Lower leg skin (tissue), 4 donors: ENCODE measurements at places on chromosomes 2 and 18. TPM values are rescaled to one million over a fixed set of nuclear protein-coding genes. Genes with fewer than 3 reads are reported as not detected.
A peak's percentile ranks its signal among the peaks of the same experiment; 100 is the strongest.

DNA sequence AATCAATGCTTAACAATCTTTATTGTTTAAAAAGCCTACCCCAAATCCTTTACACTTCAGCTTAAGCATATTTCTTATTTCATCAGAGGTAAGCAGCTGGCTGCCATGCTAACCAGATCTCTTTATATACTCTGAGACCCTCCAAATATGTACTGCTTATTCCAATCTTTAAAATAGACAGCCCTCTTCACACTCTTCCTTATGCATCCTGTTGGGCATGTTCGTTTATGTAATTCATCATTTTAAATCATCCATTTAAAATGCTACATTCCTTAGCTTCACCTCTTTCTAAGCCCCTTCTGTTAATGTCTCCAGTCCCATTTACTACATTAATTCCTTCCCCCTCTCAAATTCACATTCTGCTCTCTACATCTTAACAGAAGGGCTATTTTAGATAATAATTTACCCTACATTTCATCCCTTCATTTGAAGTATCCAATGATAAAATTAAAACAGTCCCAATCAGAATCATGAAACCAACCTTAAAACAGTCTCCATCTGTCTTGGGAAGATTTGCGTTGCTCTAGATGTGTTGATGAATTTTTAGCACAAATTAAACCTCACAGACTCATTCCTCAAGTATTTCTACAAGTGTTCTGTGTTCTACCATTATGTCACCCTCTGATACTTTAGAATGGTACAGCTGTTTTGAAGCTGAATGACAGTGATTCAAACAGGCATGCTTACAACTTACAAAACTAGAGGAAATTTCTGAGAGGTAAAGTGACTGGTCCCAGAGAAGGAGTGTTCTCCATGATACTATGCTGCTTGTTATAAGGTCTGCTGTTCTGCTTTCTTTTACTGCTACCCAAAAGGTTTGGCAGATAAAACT is 59.1 kb downstream of the ZNF385B start:
- no peak for DNase-seq

Gene COX5B
- 295 TPM for total RNA-seq

GRCh38 chr2:217652761-217653639 is 349.8 kb downstream of the TNS1 start:
- DNase-seq = peak; percentile 77

DNA sequence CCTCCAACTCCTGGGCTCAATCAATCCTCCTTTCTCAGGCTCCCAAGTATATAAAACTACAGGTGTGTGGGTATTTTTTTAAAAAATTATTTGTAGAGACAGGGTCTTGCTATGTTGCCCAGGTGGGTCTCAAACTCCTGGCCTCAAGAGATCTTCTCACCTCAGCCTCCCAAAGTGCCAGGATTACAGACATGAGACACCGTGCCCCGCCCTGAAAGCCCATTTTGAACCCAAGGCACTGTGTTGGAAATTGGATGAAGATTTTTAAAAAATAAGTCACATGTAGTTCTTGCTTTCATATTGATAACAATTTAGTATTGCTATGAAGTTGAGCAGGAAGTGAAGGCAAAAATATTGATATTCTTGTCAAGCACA is 472.5 kb upstream of the TNP1 start:
- DNase-seq = no peak

DNA sequence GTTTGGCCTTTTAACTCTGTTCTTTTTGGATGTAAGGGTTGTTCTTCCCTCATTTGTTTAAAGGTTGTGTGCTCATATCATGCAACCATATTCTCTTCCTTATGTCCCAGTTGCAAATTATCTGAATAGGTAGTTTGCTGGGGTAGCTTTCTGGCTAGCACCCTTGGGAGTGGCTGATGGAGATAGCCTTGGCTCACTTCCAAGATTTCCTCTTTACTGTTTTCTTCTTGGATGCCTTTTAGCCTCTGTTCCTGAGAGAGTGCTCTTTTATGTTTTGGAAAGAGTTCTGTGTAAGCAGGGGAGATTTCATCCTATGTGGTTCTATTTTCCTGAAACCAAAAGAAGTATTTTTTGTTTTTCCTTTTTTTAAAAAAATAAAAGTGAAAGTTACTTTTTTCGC is 25.4 kb downstream of the USP14 start:
- DNase-seq = no peak

GRCh38 chr18:63689064-63689463 is 13.7 kb upstream of the SERPINB11 start:
- DNase-seq = no peak

DNA sequence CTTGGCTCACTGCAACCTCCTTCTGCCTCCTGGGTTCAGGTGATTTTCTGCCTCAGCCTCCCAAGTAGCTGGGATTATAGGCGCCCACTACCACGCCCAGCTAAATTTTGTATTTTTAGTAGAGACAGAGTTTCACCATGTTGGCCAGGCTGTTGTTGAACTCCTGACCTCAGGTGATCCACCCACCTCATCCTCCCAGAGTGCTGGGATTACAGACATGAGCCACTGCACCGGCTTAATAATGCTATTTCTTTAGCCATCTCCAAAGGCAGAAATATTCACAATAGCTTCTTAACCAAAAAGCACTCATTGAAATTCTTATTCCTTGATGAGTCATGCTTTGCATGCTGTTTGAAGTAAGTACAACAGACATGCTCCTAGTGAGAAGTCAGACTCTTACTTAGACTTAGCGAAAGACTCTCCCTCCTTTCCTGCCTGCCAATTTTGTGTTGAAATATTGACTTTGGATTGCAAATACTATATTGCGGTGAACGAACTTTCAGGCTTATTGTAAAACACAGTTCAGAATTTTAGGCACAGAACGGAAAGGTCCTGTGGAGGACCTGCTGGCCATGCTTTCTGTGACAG is 4.4 kb downstream of the ACTR3 start:
- DNase-seq = no peak

DNA sequence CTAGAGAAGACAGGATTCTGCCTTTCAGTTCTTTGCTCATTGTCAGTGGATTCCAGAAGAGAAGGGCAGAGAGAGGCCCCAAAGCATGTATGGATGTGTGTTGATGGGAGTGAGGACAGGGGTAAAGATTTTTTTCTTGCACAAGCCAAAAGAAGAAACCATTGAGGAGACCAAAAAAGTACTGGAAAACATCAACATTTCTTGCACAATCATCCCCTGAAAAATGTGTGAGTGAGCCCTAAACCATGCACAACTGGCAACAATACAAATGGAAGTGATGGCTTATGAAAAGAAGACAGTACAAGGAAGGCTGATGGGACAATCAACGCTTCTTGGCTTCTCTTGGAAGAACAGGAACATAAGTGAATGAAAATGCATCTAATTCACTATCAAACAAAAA is 5.6 kb upstream of the SMAD7 start:
- no peak for DNase-seq

DNA sequence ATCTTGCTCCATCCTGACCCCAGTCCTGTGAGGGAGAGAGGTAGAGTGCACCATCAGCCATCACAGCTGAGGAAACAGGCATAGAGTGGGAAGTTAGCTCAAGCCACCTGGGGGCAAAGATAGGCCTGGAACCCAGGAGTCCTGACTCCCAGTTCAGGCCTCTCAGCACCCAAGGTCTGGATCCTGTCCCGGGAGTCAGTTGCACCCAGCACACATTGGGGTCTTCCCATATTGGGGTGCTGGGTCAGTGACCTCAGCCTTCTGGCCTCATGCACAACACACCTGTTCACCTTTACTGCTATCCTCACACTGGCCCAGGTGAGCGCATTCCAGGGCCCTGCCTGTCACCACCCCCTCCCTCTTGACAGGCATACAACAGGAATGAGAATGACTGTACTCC is 24.7 kb downstream of the ST8SIA5 start:
- DNase-seq = peak; percentile 59

GRCh38 chr2:240762249-240762648 is 57.8 kb downstream of the KIF1A start:
- no peak for DNase-seq

- DNase-seq = peak; percentile 76
Observed at GRCh38 chr18:59039449-59039848, 100.2 kb upstream of the SEC11C start.

Gene CAVIN2
- total RNA-seq = 18.8 TPM

Gene NAPG
- 25.7 TPM for total RNA-seq

DNA sequence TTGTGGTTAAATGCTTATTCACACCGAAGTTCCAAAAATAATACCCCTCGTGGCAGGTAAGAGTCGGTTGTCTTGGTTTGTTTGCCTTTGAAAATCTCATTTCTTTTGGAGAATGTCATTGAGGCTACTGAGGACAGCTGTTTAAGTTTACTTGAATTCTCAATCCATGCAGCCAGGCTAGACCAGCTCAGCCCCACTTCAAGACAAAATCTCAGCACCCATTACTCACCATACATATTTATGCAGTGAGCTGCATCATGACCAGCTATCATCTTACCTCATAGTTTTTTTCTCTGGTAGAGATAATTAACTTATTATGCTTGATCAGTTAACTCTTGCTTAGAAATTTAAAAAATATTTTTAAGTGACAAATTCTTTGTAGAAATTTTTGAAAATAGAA is 115.9 kb downstream of the HAUS1 start:
- DNase-seq = no peak

- DNase-seq = no peak
Observed at GRCh38 chr2:123993728-123994323, 31.3 kb upstream of the CNTNAP5 start.

Gene DNAH6
- 0.72 TPM for total RNA-seq

- DNase-seq = no peak
Observed at GRCh38 chr2:33077844-33078243, 131.1 kb downstream of the LTBP1 start.

DNA sequence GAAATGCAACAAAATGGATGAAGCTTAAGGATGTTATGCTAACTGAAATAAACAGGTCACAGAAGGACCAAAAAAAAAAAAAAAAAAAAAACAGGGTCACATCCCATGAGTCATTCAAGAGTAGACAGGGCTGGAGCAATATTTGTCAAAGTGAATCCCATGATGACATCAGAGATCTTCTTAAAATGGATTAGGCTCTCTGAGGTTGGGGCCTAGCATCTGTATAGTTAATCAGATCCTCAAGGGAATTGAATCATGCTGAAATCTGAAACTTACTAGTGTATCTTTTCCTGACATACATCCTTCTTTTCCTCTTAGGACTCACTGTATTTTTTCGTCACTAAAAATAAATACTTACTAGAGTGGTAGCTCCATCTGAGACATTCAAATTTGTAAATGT is 380.6 kb upstream of the NXPH2 start:
- DNase-seq = no peak

Gene DLGAP1
- 0.34 TPM for total RNA-seq

DNA sequence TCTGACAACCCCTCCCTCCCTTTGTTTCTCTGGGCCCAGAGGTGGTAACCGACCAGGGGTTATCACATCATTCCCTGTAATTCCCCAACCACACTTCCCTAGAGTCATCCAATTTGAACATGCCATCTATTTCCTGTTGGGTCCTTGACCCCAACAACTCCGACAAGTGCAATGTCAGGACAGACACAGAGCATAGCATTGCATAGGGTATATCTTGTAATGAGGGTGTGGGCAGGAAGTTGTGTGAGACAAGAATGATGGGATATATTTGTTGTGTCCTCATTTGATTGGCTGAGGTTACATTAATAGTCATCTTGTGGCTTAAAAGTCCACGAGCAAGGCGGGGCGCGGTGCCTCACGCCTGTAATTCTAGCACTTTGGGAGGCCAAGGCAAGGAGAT is 33.4 kb upstream of the CNOT11 start:
- no peak for DNase-seq
